DMS153 (cell line): ENCODE measurements at places on chromosomes 16 and 17.
A peak's percentile ranks its signal among the peaks of the same experiment; 100 is the strongest.

DNA sequence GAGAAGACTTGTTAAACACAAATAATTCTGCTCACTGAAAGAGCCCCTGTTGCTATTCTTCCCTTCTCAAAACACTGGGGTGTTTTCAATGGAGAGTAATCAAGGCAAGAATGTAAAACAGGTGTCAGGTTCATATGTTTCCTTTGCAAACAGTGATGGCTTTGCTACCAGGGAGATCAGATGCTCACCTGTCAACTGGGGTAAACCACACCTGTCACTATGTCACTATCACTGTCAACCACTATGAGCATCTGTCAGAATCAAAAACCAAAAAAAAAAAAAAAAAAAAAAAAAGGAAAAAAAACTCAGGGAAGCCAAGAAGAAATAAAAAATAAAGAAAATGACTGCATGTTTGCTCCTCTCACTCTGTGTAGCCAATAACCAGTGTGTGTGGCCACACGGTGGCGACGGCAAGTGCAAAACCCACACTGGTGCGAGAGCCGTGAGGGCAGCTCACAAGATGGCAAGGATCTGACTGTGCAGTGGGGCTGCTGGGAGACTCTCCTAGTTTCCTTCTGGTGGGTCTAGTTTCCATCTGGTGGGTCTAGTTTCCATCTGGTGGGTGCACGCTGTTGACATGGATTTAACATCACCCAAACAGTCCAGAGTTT lies 22.7 kb downstream of the USP22 start:
- no peak for DNase-seq

GRCh38 chr16:17470182-17470907 lies 415 bp downstream of the XYLT1 start:
- no peak for DNase-seq

GRCh38 chr17:10622617-10623485 lies 34.3 kb downstream of the MYH3 start:
- no peak for DNase-seq

GRCh38 chr17:45844695-45845375 lies at the start of gene SPPL2C:
TSS of gene SPPL2C (plus strand) at chr17:45844881. CDS start at chr17:45844907, 26 bp downstream.
- peak; percentile 41 for DNase-seq

GRCh38 chr17:10186771-10187410 lies 11.5 kb downstream of the GAS7 start:
- no peak for DNase-seq

- DNase-seq = no peak
These were observed 38.4 kb downstream of the BPTF start for GRCh38 chr17:67863624-67864247.

- no peak for DNase-seq
These were observed 55.4 kb downstream of the GP2 start for GRCh38 chr16:20271893-20272292.

- DNase-seq = no peak
These were observed 183.4 kb downstream of the IRX3 start for GRCh38 chr16:54102888-54103866.

- no peak for DNase-seq
These were observed 30.8 kb downstream of the MAP3K3 start for GRCh38 chr17:63653050-63653449.

DNA sequence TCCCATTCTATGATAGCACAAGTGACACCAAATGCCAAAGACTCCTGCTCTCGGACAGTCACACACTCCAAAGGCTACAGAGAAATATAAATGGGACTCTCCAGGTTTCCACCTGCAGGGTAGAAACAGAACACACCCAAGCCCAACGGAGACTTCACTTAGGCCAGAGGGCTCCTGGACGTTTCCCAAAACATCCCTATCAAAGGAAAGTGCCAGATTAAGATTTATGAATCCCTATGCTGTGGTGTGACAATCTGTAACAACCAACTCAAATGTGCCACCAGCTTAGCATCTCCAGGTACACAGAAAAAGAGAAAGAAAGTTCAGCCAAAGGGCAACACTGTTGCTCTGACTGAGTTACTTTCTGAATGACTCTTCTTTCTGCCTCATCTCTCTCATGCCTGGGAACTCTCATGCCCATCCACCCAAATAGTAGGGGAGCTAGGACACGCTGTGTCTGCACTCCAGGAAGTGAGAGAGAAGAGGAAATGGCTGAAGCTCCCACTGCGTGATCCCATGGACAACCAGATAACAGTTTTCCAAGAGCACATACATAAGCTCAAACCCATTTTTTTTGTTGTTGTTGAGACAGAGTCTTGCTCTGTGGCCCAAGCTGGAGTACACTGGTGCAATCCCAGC lies 49.7 kb downstream of the SMG6 start:
- DNase-seq = no peak

GRCh38 chr16:55663765-55664677 lies 8.2 kb downstream of the SLC6A2 start:
- DNase-seq = no peak

DNA sequence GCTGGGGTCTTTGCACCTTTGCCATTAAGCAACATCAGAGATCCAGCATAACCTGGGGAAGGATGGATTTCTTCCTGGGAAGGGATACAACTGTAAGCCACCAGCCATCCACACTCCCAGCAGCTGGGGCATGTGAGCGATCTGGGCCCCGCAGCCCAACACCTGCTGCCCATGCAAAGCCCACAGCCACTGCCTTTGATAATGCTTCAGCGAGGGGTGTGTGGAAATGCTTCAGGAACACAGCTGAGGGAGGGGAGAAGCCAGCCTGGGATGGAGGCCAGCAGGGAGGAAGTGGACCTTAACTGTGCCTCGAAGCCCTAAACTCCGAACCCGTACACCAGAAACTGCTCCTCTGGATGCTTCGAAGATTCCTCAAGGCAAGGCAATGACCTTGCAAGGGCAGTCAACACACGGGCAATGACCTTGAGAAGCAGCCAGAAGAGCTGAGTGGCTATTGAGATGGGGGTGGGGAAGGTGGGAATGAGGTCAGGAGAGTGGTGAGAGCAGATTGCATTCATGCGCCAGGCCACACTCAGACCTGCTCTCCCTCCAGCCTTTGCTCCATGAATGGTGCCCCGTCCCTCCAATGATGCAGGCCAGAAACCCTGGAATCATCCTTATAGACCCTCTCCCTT lies 49.1 kb downstream of the KATNIP start:
- DNase-seq = no peak

- DNase-seq = no peak
These were observed 12.8 kb downstream of the SPNS3 start for GRCh38 chr17:4446326-4447071.

GRCh38 chr17:82204831-82205719 lies 7.6 kb downstream of the CCDC57 start:
- peak; percentile 87 for DNase-seq

GRCh38 chr17:35002876-35003551 lies 22.7 kb downstream of the LIG3 start:
- no peak for DNase-seq

DNA sequence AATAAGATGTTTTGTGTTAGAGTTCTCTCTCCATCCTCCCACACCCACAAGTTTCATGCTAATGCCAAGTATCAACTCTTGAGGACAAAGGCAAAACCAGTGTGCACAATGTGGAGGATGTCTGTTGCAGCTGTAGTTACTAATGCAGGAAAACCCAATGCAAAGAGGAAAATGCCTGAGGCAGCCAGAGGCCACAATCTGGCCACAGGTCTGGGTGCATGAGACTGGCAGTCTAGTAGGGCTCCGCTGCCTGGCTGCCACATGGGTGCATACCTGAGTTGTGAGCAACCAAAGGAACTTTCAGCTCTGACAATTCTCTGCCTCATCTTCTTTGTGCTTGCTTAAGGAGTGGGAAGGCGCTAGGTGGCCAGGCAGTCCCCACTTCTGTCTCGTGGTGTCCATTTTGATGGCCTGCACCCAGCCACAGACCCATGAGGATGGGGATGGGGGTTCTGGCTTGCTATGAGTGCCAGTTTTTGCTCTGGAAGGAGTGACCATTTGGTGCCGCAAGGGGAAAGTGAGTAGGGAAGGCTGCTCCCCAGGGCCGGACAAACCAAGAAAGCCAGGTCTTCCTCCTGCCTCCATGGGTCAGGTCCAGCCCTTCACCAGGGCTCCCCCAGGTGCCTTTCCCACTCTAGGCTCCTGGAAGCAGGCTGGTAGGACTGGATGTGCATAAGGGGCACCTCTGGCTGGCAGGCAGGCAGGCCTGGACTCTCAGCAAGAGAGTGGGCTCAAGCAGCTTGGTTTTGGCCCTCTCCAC lies 4.2 kb upstream of the GFOD2 start:
- DNase-seq = no peak

GRCh38 chr17:46929413-46929812 lies 6.5 kb downstream of the GOSR2 start:
- no peak for DNase-seq

GRCh38 chr16:5438591-5438990 lies 341.0 kb upstream of the EEF2KMT start:
- no peak for DNase-seq
